ENCODE measurements at places on chromosomes 1 and 21.

GRCh38 chr1:76867342-76868130 is at the start of gene ST6GALNAC5:
Gene ST6GALNAC5 (plus strand): TSS chr1:76867480.
- DNase-seq: no peak

DNA sequence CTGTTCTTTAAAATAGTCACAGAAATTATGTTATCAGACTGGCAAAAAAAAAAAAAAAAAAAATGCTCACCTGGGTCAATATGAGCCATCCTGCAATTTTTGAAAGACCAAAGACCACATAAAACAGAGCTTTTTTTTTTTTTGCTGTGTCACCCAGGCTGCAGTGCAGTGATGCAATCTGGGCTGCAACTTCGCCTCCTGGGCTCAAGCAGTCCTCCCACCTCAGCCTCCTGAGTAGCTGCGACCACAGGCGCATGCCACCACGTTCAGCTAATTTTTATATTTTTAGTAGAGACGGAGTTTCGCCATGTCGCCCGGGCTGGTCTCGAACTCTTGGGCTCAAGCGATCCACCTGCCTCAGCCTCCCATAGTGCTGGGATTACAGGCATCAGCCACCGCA is 62.8 kb downstream of the RGS13 start:
- DNase-seq: no peak

- no peak for DNase-seq
These were observed 237.9 kb downstream of the HLX start for GRCh38 chr1:221117133-221117532.

DNA sequence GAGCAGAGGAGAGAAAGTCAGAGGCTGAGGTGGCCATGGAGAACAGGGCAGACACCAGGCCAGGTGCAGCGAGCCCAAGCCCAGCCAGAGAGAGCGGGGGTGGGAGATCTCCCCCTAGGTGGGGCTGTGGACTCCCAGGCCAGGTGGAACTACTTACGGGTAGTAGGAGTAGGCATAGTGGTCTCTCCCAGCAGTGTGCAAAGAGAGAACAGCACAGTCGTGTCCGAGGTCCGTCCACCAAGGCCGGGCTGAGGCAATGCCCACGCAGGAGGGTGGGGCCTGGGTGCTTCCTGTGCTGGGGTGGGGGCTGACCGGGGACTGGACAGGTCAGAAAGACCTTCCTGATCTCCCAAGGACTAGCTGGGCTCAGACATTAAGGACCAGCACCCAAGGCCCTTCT is 263.7 kb downstream of the PTPRU start:
- DNase-seq: no peak

DNA sequence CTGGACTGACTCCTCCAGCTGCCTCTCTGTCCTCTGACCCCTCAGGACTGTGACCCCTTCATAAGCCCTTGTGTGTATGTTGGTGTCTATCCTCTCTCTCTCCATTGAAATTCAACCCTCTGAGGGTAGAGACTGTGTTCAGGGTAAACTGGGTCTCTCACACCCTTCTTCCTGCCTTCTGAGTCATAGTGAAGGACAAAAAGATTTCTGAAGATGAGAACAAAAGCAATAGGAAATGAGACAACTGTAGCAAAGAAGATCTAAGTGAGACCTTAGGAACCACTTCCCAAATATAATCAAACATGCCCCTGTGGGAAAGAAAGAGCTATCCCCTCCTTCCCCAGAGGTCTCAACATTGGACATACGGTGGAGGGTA is 16.9 kb downstream of the NUAK2 start:
- DNase-seq: no peak

GRCh38 chr1:116808200-116808847 is 54.1 kb downstream of the CD2 start:
- DNase-seq: no peak

DNA sequence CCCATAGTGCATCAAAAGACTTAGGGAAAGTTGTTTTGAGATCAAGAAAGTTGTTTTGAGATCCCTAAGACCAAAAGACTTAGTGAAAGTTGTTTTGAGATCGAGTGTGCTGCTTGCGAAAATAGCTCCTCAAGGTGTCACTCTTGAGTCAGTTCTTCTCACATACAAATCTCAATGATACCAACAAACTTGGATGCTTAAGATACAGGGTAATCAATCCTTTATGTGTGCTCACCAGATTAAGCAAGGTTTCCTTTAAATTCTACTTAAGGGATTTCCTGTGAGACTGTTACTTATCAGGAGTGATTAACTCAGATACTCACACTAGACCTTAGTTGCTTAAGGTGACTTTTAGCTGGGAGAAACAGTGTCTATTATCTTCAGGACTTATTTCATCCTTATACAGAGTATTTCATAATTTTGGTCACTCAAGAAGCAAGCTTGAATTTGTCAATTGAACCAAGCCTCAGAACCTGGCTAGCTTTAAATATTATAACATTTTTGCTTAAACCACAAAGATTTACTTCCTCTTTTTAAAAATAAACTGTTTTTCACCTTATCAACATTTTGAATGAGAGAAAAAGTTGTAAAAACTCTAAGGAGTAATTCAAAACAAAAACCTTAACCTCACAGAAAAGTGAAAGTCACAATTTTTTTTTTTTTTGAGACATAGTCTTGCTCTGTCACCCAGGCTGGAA is 8.0 kb upstream of the RLF start:
- no peak for DNase-seq

DNA sequence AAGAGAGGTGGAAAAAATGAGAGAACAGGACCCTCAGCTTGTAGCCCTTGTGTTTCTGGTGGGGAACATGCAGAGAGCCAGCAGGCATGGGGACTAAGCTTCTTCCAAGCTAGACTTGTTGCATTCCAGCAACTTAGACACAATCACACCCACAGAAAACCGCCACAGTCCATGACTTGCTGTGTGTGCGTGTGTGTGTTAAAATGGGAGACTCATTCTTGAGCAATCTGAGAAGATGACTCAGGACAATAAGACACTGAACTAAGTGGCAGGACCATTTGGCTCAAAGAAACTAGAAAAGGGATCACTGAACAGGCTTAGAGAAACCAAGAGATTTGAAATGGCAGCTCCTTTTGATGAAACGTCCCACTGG is 78.0 kb downstream of the HLX start:
- no peak for DNase-seq

- no peak for DNase-seq
These were observed 237.5 kb downstream of the TTLL7 start for GRCh38 chr1:83761167-83762038.

GRCh38 chr1:202046227-202046626 is 35.8 kb downstream of the ELF3 start:
- no peak for DNase-seq

DNA sequence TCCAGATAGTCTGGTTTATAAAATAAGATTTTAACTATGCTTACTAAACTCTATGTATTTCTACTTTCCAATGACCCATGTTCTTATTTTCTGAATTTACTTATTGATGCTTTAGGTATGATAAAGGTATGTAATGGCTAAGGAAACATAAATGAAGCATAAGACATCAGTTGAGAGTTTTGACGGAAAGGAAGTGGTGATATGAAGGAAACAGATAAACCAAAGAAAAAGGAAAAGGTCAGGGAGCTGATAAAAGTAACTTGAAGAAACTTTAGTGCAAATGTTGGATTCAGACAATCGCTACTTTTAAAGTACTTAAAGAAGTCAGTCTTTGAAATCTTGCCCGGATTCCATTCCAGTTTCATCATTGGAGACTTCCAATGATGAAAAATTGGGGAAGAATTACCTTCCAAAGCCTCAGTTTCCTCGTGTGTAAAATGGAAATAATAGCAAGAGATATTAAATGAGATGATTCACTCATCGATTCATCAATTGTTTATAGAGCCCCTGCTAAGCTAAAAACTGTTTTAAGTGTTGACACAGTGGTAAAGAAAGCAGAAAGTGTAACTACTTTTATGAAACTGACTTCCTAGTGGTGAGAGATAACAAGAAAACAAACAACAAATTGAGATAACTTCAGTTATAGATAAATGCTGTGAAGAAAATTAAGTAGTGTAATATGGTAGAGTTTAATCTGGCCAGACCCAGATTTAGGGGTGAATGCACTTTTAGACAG is 10.6 kb downstream of the PTPRC start:
- no peak for DNase-seq

GRCh38 chr1:178028841-178029481 is 59.1 kb upstream of the SEC16B start:
- no peak for DNase-seq

DNA sequence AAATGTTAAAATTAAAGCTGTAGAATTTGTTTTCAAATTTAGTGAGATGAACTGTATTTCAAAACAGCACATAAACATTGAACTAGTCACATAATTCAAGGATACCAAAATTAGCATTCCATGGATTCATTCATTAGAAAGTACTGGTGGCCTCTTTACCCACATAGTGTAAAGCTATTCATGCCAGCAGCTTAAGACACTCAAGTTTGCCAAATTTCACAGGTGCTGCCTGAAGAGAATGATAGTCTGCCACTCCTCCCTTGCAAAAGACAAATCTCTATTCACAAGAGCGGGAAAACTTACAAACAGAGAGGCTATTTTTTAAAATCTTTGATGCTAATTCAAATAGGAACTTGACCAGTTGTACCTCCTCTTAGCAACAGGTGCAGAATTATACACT is 337.0 kb downstream of the BRINP3 start:
- no peak for DNase-seq

GRCh38 chr1:36839485-36839884 is 194.8 kb downstream of the GRIK3 start:
- DNase-seq: no peak

GRCh38 chr1:153770797-153771196 is 4.4 kb upstream of the SLC27A3 start:
- DNase-seq: no peak

DNA sequence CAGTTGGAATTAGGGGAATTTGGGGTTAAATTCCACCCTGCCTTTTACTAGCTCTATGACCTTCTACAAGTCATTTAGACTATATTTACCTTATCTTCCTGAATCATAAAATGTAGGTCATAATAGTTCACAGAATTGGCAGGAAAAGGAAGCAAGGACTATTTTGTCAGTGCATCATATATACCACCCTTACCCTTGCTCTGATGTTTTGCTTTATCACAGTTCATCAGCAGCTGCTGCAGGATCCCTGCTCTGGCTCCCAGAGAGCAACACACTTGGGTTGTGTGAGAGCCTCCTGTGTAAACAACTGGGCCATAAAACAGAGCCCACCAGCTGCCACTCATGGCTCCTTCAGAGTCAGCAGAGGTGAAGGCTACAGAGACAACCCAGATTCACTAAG is 631.6 kb upstream of the CAMK1G start:
- no peak for DNase-seq

DNA sequence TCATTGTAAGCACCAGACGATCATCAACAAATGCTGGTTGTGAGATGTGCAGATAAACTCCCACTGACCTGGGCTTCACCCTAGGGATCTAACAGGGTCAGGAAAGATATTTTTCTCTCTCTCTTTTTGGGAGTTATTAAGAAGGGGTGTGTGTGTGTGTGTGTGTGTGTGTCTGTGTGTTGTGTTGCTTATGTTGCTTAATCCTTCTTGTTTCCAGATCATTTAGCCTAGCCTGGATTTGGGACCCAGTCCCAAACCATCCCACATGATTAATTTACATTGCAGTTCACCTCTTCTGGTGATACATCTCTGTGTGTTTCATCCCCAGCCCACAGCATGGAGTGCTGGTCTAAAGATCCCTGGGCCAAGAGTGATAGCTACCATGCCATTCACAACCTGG is 122.8 kb upstream of the IPO9 start:
- DNase-seq: no peak

DNA sequence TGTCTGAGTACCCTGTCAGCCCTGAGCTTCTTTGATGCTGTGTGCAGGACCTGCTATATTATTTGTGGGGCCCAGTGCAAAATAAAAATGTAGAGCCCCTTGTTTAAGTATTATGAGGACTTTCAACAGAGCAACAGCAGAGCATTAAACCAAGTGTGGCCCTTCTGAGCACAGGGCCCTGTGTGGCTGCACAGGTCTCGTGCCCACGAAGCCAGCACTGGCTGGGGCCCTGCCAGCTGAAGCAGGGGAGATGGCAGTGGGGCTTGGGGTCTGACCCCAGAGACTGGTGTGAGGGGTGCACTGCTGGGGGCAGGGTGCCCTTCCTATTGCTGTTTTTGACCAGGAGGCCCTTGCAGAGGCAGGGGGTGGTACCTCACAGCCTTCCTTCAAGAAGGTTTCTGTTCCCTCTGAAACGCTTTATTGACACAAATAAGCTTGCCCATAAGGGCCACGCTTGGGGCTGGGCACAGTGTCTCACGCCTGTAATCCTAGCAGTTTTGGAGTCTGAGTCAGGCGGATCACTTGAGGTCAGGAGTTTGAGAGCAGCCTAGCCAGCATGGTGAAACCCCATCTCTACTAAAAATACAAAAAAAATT is 2.2 kb upstream of the SEMA4A start:
- no peak for DNase-seq

GRCh38 chr21:17769447-17769845 is 49.7 kb downstream of the C21orf91 start:
- no peak for DNase-seq

DNA sequence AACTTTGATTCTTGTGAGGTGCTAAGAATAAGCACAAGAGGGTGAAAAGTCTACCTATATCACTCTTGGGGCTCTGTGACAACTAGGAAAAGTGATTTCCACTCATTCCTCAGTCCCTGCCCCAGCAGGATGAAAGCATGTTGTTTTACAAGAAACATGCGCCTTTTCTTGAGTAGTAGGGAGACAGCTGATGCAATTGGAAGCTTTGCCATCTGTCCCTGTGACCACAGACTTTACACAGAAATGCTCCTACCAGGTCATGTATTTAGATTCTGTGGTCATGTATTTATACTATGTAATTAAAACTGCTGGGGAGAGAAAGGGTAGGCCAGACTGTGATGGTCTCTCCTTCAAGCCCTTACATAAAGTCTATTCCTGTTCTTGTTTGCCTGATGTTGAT is 445.5 kb downstream of the PTPRC start:
- DNase-seq: no peak

GRCh38 chr1:9211291-9211811 is 23.2 kb upstream of the H6PD start:
- DNase-seq: no peak

GRCh38 chr1:79549201-79549600 is 542.7 kb upstream of the ADGRL4 start:
- DNase-seq: no peak

DNA sequence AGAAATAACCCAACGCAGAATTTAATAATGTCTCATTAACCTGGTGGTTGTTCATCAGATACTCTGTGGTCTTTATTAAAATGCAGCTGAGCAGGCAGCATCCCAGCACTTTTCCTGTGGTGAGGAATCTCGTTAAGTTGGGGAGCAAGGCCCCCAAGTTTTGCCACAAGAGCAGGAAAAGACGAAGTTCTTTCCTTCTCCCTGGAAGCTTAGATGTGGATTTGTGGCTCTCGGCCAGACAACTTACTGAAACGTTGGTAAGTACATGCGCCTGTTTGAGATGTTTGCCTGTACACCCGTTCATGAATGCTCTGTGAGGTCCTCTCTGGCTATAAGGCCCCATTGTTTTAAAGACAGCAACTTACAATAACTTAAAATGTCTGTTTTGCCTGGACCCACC is 34.3 kb upstream of the PDE9A start:
- DNase-seq: no peak
